ENCODE measurements at places on chromosomes 4 and X.
A peak's percentile ranks its signal among the peaks of the same experiment; 100 is the strongest.

GRCh38 chr4:87853108-87853507 is 20.3 kb downstream of the MEPE start:
- peak; percentile 41 for DNase-seq
- H3K4me1 ChIP-seq = peaks cover 10% of the 10 kb centered on the region
- H3K27me3 ChIP-seq = no peaks in the 10 kb centered on the region
- peak overlapping the region; percentile 50 for H3K27ac ChIP-seq
- no peak overlapping the region for H3K4me3 ChIP-seq
- no peaks in the 10 kb centered on the region for H3K36me3 ChIP-seq

- H3K4me1 ChIP-seq = no peaks in the 10 kb centered on the region
- H3K4me3 ChIP-seq = no peak overlapping the region
- no peaks in the 10 kb centered on the region for H3K27me3 ChIP-seq
- no peak overlapping the region for H3K27ac ChIP-seq
- H3K36me3 ChIP-seq = no peaks in the 10 kb centered on the region
- DNase-seq = no peak
Observed at GRCh38 chr4:10853196-10853595, 168.6 kb upstream of the CLNK start.

DNA sequence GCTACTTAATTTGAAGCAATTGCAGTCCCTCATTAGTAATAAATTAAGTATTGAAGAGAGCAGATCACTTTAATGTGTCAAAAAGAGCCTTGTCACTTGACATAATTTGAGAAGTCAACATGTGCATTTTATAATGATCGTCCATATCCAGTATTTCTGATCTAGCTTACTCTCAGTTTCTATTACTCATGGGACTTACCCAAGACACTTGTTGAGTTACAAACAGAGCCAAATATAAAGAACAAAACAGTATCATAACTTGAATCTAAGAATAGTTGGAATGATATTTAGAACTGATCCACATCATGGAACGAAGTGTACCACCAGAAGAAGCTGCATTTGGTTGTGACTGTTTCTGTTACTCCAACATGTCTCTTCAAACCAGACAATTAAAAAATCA is 54.7 kb downstream of the SLITRK4 start:
- no peaks in the 10 kb centered on the region for H3K27me3 ChIP-seq
- H3K27ac ChIP-seq = no peak overlapping the region
- H3K4me3 ChIP-seq = no peak overlapping the region
- no peaks in the 10 kb centered on the region for H3K4me1 ChIP-seq
- no peak for DNase-seq

GRCh38 chrX:107135049-107135964 is 16.7 kb upstream of the RBM41 start:
- H3K4me1 ChIP-seq = peaks cover 36% of the 10 kb centered on the region
- no peaks in the 10 kb centered on the region for H3K27me3 ChIP-seq
- H3K27ac ChIP-seq = peak overlapping the region; percentile 93
- peaks cover 10% of the 10 kb centered on the region for H3K36me3 ChIP-seq

DNA sequence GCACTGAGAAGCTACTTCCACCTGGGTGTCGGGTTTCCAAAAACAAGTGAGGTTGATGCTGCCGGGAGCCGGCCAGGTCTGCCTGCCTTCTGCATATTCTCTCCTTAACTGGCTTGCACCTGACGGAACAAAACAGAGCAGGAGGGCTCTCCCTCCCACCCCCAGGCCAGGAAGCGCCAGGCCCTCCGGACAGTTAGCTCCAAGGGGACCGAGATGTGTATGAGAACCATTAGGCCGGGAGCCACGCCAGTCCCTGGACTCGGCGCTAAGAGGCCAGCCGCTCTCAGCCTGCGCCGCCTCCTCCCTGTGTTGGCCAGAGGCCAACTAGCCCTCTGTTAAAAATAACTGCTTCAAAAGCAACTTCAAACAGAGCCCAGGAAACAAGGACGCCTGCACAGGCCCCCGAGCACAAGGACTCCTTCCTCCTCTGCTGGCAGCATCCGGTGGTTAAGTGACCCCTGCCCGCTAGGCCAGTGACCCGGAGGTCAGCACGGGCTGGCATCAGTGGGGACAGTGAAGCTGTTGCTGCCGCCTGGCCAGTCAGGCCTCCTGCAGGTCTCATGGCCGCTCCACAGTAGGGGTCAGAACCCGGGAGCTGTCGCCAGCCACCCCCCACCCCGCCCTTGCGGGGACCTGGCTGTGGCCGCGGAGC is 107.9 kb downstream of the ABLIM2 start:
- H3K4me1 ChIP-seq = no peaks in the 10 kb centered on the region
- no peaks in the 10 kb centered on the region for H3K27me3 ChIP-seq
- H3K36me3 ChIP-seq = no peaks in the 10 kb centered on the region
